Fibroblast of skin of scalp (primary cell): ENCODE measurements at places on chromosomes 1 and 21.
A peak's percentile ranks its signal among the peaks of the same experiment; 100 is the strongest.

DNA sequence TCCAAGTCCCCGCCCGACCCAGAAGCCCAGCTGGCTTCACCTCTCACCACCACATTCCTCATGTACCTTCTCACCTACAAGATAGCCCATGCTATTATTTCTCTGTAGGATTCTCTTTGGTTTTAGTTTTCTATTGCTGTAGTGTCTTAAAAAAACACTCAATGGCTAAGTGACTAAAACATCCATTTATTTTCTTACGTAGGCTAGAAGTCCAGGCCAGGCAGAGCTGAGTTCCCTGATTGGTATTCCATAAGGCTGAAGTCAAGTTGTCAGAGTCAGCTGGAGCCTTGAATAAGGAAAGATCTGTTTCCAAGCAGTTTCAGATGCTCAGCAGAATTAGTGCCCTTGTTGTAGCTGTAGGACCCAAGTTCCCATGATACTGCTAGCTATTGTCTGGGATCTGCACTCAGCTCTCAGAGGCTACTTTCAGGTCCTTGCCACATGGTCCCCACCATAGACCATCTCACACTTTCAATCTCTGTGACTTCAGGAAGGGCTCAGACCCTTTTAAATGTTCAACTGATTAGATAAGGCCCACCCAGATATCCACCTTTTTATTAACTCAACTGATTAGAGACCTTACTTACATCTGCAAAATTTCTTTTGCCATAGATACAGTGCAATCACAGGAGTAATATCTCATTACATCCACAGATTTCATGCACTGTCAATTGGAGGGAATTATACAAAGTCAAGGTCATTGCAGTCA is 371.0 kb downstream of the TGFB2 start:
- no peak for DNase-seq

DNA sequence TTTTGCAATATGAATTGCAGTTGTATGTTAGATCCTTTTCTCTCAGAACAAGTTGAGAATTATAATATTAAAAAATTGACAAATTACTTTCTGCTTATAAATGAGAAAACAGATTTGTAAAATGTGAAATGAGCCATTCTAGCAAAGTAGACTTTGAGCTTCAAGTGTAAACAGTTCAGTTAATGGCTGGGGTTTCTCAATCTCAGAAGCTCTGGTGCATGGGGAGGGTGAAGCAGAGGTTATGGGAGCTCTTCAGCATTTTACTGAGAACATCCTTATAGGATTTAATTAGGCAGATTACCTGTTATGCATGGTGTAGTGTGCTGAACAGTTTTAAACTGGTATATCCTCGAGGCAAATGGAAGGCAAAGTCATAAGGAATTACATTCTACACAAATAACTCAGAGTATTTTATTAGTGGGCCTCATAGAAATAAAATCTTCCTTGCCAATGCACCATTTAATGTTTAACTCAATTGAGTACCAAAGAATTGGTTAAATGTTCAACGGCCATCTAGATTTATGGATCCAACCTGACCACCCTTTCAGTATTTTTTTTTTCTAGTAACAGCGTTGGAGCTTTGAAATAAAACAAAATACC is 1143.6 kb upstream of the ADGRL2 start:
- no peak for DNase-seq

GRCh38 chr1:77900687-77901293 is 12.4 kb downstream of the NEXN start:
- peak; percentile 57 for DNase-seq

- DNase-seq = no peak
These were observed 930 bp downstream of the DHCR24 start for GRCh38 chr1:54885807-54886723.

- no peak for DNase-seq
These were observed 596.3 kb upstream of the CHRM3 start for GRCh38 chr1:238789916-238790667.

GRCh38 chr1:185360714-185361113 is 43.7 kb upstream of the IVNS1ABP start:
- peak; percentile 88 for DNase-seq

- no peak for DNase-seq
These were observed 25.5 kb upstream of the TNFRSF1B start for GRCh38 chr1:12141163-12141850.

- DNase-seq = peak; percentile 99
These were observed at the start of gene RRAGC for GRCh38 chr1:38859561-38860453. RRAGC (minus strand) TSS chr1:38859772; CDS start chr1:38859646, 126 bp downstream.

- peak; percentile 95 for DNase-seq
These were observed 2.9 kb upstream of the SHCBP1L start for GRCh38 chr1:182955596-182956588.

DNA sequence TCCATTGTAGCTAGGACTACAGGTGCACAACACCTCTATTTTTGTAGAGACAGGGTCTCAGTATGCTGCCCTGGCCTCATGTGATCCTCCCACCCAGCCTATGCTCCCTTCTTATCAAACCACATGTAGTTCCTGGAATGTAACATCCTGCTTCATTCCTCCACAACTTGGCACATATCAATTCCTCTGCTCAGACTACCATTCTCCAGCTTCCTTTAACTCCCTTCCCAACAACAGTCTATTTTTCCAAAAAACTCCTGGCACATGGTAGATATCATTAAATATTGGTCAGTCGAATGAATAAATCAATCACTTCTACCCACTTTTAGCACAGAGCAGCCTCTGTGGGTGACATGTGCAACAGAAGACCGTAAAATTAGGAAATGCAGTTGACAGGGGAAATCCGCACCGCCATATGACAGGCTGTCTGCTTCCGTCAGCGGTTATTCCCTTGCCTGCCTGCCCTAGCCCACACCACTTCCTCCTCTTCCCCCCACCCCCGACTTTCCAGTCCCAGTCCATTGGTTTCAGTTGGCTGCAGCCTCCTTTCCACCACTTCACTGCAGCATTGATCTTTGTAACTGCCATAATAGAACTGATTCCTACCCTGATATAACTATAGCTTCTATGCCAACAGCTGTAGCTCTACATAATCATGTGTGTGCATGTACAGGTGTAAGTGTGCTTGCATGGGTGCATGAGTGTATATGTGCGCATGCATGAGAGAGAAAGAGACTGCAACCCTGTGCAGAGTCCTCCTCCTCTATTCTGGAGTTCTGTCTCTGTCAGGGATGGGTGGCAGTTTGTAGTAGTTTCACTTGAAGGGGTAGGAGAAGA is 6.8 kb upstream of the AKR1A1 start:
- DNase-seq = no peak

DNA sequence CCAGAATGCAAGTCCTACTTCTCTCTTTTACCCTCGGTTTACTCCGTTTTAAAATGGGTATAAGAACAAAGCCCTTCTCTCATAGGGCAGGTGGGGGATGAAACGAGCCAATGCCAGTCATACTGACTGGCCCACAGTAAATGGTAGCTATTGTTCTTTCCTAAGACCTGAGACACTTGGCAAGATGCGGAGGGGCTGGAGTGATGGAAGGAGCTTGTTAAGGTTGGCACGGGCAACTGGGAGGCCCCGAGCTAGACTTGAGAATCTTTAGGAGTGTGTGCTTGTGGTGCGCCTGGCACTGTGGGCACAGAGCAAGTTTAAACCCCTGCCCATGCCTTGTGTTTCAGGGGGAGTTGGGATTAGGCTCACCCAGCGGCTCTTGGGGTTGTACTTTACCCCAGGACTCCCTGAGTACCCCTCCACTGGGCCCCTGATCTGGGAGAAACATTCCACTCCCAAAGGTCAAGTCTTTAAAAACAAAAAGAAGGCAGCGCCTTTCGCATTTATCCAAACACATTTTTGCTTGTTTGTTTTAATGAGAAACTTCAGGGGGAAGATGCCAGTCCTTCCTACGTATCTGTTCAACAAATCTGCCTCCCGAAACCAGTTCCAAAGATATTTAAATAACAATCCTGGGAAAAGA is 240.6 kb upstream of the TMEM51 start:
- DNase-seq = no peak

DNA sequence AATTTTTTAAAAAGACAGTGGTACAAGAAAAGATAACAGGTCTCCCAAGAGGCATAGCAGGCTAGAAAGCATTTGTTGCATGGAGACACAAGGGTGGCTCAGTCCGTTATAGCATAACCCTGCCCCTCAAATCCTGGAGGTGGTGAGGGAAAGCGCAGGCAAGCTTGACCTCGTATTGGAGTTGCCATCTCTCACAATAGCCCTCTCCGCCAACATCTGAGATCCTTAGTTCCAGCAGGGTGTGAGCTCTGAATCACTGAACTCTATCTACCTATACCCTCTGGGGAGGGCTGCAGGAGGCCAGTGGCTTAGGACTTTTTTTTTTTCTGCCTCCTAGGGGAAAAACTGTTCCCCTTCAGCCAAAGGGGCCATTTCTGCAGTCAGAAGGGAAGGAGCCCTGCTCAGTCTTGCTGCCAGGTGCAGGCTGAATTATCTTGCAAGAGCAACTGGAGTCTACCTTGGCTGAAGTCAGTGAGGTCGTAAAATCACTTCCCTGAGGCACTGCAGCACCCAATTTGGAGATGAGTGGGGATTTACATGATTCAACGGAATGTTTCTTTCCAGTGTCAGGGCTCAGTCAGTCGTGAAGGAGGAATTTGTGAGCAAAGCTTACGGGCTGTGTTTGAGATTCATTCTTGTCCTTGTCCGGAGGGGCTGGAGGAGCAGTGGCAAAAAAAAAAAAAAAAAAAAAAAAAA is 17.2 kb upstream of the C8A start:
- no peak for DNase-seq

GRCh38 chr21:16838331-16838730 is 674.5 kb upstream of the CXADR start:
- no peak for DNase-seq

- DNase-seq = no peak
These were observed 18.6 kb downstream of the USP24 start for GRCh38 chr1:55196433-55197035.

GRCh38 chr1:155933591-155934096 is 569 bp downstream of the KHDC4 start:
- no peak for DNase-seq

DNA sequence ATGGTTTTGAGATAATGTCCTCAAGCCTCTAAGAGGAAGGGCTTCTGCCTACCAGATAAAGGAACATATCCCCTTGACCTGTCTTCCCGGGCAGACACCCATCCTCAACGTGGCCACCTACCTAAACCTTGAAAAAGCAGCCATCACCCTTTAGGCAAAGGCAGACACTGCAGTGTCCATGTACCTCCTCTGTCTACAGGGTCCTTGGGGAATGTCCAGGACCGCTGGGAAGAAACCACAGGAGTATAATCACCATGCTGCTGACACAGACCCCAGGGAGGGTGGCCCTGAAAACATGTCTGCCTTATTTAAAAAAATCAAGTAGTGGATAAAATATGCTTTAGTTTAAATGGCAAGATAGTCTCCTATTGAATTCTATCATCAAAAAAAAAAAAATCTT is 16.6 kb downstream of the BCAR3 start:
- peak; percentile 35 for DNase-seq

DNA sequence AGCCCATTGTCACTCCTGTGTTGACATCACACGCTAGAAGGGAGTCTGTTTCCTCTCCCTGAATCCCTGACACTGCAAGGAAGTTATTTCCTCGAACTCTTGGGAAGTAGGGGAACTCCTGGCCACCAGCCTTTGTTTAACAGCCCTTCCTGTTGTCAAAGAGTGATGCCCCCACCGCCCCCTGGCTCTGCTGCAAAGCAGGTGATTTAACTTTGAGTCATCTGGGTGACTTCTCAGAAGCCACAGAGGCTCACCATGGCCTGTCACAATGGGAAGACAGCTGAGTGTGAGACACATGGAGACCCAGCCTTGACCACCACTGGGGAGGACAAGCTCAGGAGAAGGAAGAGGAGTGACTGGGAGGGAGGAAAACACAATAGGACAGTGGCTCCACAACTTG is 182.8 kb downstream of the PSMG1 start:
- no peak for DNase-seq

GRCh38 chr1:212098310-212098709 is 62.8 kb downstream of the DTL start:
- DNase-seq = no peak
